CD4-positive, alpha-beta T cell treated with Interleukin-10 for 1 hour (primary cell): ENCODE measurements at places on chromosomes 4 and X.

- no peak for DNase-seq
These were observed 11.7 kb upstream of the STATH start for GRCh38 chr4:69984030-69984443.

DNA sequence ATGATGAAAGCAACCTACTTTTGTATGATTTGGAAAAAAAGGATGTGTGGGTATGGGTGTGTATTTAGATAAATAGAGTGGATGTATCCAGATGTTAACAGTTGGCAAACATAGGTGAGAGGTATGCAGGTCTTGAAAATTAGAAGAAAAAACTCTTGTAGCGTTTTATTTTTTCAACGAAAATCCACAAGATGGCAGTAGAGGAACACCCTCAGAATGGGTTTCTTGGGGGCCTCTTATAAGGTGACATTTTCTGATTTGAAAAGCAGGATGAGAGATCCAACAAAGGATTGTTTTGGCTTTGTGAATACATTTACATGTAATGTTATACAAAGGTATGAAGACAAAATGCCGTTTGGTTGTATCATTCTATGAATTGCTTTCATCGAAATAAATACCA is 68.3 kb downstream of the FMR1NB start:
- peak; percentile 40 for DNase-seq

DNA sequence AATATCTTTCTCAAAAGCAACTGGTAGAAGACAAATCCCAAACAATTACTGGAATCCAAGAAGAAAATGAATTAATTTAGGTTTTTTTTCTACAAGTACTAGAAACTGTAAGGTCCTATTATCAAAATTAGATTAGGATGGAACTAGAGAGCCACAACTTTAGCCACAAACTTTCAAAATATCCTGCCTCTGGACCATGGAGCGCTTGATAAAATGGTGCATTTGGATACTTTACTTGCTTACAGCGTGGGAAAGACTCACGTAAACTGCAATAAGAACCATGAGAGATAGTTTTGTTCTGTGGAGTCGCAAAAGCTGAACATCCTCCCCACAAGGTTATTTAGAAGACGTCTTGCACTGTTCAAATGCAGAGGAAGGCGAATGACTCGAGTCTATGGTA is at the start of gene DCAF8L2:
Gene DCAF8L2 (plus strand): TSS at position 301 of the 400 bp plus-strand sequence. CDS start 156,552 bp downstream, outside the sequence.
- no peak for DNase-seq

DNA sequence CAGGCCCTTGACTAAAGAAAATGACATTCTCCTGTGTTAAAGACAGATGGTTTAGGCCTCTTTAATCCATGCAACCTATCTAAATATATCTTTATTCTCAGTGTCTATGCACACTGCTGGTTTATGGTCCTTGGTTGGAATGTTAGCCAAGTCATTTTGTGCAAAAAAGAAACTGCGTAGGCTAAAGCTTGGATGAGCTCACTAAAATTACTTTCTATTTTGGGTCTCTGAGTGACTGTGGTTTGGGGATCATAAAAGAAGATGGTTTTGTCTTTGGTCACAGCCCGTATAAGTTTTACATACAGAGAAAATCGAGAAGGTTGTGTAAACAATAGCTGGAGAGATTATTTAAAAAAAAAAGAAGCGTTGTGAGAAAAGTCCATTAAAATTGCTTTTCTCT is 443.6 kb downstream of the UBE2NL start:
- DNase-seq, result no peak

- no peak for DNase-seq
These were observed 8.2 kb downstream of the CLCN3 start for GRCh38 chr4:169628579-169628978.

DNA sequence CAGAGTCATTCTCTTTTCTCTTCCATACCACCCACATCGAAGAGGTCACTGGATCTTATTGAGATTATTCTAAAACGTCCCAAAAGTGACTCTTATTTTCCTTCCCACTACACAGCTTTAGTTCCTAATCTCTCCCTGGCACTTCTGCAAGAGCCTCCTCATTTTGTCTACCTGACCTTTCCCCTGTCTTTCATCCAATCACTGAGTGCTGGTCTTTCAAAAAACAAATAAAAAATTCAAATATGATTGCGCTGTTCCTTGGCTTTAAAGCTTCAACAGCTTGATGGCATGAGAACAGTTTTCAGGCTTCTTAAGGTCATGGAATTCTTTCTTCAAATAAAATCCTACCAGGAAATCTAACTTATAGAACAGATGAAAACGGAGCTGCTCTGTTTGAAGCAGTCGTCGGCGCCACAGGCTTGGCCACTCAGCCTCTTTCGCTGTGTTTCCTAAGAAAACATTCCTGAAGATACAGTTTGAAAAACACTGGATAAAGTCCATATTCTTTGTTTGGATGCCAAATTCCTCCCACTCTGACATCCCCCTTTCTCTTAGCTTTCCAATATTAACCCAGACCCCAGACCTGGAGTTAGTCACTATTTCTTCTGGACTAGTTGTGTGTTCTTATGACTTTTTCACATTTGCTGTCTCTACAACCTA is 12.5 kb downstream of the SYTL5 start:
- no peak for DNase-seq

- DNase-seq, result no peak
These were observed 15.4 kb upstream of the C1QTNF7 start for GRCh38 chr4:15412461-15412860.

DNA sequence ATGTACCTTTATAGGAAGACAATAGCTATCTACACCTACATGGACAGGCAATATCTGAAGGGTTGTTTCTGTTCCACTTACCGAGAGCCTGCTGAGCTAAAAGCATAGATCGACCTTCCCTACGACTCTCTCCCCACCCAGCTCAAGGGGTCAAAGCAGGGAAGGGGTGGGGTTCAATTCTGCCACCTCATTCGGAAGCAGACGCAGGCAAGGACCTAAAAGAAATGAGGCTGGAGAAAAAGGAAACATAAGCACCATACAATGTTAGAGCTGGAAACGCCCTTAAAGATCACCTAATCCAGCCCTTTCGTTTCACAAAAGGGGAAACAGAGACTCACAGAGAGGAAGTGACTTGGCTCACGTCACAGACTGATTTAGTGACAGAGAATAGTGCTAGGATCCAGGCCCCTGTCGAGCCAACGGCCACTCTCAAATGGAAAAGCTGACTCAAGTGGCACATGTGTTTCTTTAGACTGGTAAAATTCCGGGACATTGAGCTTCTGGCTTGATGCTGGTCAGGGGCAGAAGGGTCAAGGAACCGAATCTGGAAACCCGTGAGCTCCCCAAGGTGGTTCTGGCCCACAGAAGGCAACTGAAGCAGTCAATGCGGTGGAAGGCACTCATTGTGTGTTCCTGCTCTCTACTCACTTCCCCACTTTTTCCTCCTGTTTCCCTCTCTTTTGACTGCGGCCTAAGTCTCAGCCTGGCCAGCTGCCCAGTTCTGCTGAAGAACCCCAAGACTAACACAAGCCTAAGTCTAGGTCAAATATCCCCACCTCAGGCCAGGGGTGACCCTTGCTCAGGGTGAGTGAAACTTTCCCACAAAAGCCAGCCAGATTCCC is 7.5 kb downstream of the SEPTIN6 start:
- DNase-seq, result peak; percentile 68

- DNase-seq, result no peak
These were observed 99.3 kb upstream of the EGFL6 start for GRCh38 chrX:13469963-13470684.

DNA sequence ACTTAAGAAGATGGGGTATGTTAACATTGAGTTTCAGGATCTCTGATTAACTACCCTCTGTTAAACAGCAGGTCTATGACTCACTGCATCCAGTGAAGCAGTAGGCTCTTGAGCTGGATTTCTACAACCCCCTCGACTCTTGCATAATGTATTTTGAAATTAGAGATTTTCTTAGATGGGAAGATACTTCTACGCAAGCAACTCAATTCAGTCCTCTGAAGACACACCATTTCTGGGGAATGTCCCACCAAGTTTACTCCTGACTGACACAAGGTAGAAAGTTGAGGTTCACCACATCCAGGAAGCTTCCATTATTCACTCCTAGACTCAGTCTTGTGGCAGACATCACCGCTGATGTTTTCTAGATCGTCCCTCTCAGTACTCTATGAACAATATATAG is 12.9 kb downstream of the PALLD start:
- DNase-seq, result peak; percentile 42

GRCh38 chrX:40298572-40299479 is 201.1 kb upstream of the BCOR start:
- DNase-seq, result no peak

DNA sequence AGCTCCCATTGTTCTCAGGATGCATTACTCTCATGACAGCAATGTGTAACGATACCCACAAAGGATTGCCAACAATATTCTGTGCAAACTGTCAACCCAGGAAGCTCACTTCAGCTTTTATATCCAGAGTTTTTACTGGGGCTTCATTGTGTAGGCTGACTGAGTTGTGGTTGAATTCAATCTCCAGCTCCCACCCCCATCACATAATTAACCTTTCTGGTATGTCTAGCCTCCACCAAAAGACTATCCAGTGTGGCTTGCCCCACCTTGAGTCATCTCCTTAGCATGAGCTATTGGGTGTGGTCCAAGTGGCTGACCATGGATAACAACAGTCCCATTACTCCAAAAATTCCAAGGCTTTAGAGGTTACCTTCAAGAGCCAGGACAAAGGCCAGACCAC is 17.7 kb upstream of the TAB3 start:
- DNase-seq, result no peak

DNA sequence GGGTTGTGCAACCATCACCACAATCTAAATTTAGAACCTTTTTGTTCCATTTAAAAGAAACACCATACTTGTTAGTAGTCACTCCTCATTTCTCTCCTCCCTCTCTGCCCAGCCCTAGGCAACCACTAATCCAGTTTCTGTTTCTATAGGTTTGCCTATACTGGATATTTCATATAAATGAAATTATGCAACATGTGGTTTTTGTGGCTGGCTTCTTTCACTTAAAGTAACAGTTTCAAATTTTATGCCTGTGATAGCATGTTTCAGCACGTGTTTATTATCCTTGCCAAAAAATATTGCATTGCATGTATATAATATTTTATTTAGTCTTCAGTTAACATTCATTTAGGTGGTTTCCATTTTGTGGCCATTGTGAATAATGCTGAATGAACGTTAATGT is 437.6 kb downstream of the IL1RAPL1 start:
- DNase-seq, result no peak

GRCh38 chrX:13816176-13816575 is 717 bp downstream of the GPM6B start:
- no peak for DNase-seq

DNA sequence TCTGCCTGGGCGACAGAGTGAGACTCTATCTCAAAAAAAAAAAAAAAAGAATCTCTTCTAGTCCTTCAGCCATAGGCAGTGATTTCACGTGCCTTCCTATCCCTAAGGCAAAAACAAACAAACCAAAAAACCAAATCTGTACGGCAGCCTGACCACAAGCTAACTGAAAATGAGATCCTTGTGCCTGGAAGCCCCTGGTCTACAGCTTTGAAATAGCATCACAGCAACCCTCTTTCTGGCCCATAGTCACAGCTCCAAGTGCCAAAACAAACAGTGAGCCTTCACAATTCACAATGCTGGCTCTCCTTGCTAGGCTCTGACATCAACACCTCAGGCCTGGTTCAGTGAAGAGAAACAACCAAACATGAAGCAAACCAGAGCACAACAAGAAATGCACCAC is 46.1 kb downstream of the TMEM150C start:
- DNase-seq, result no peak

GRCh38 chrX:134695999-134696398 is 37.7 kb upstream of the PLAC1 start:
- DNase-seq, result no peak

GRCh38 chr4:128582427-128582870 is 227.1 kb upstream of the JADE1 start:
- no peak for DNase-seq

GRCh38 chr4:7635445-7636239 is 200.9 kb upstream of the PSAPL1 start:
- no peak for DNase-seq

- DNase-seq, result no peak
These were observed 16.5 kb upstream of the PDCL2 start for GRCh38 chr4:55608591-55608990.

- DNase-seq, result no peak
These were observed 14.0 kb upstream of the TTC29 start for GRCh38 chr4:146959692-146960091.

DNA sequence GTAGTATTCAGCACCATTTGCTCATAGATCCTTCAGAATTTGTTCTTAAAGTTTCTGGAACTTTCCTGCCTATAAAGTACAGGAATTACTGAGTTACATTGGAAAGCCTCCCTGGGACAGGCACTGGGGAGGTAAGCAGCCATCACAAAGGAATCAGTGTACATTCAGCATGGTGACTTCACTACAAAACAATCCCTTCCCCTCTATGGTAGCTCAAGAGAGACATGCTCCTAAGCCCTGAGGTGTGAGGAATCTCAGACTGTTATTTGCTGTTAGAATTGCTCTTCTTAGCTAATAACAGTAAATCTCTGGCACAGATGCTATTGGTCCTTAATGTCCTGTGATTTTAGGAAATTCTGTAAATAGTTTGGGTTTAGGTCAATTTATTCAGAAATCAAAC is 1898.0 kb upstream of the PCDH7 start:
- DNase-seq, result no peak

DNA sequence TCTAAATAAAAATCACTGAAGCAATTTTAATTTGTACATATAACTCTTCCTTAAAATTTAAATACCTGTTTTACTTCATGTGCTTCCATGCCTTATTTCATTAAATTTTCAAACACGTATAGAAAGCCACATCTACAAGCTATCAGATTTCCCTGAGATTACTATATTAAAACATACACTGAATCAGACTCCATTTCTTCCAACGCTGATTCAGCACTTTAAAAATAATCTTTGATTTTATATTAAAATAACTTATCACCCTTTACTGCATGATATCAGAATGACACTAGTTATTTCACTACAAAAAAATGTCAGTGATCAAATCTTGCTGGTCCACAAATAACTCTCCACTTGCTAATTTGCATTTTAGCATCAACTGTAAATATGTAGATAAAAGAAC is 550.8 kb downstream of the IL1RAPL1 start:
- no peak for DNase-seq

DNA sequence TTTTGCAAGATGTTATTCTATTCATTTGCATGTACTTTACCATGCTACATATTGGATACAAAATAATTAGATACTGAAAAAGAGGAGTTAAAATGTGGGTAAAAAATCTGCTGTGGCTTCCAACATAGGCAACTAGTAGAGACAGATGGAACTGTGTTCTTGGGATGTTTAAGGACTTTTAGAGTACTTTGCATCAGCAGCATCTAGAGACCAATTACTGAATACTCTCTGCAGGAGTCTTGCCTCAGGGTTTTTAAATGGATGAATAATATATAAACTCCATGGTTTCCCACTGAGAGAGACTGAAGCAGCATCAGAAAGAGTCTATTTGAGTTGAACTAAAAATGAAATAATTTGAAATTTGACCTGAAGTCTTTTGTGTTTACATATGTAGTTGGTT is 676.7 kb downstream of the GALNTL6 start:
- DNase-seq, result no peak

DNA sequence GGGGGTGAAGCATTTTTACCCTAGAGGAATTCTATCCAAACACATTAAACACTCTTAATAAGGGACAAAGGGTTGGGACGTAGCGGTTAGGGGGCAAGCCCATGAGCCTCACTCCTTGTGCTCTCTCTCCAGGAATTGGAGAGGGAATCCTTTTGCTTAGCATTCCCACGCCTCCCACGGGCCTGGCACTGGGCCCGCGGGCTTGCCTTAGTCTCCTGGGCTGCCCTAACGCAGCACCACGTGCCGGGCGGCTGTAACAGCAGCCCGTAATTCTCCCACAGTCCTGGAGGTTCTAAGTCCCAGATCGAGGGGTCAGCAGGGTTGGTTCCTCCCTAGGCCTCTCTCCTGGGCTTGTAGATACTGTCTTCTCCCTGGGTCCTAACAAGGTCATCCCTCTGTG is 67.5 kb downstream of the TBL1X start:
- DNase-seq, result no peak

- no peak for DNase-seq
These were observed 521.4 kb downstream of the RPA4 start for GRCh38 chrX:97405031-97405660.
